ENCODE measurements at places on chromosomes 1 and 21.

DNA sequence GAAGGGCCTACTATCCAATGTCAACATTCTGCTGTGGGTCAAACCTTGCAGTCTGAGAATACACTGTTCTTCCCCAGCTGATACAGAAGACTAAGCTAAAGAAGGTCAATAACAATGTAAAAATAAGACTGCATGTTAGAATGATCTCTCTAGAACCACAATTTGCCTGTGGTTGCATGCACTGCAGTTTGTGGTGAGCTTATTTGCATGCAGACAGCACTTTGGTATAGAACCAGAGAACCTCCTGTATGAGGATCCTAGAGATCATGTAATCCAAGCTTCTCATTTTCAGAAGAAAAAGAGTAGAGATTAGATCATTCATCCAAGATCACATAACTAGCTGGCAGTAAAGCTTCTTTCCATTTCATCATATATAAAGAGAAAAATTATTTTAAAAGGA is 15.8 kb downstream of the SYNJ1 start:
- no peak for DNase-seq

DNA sequence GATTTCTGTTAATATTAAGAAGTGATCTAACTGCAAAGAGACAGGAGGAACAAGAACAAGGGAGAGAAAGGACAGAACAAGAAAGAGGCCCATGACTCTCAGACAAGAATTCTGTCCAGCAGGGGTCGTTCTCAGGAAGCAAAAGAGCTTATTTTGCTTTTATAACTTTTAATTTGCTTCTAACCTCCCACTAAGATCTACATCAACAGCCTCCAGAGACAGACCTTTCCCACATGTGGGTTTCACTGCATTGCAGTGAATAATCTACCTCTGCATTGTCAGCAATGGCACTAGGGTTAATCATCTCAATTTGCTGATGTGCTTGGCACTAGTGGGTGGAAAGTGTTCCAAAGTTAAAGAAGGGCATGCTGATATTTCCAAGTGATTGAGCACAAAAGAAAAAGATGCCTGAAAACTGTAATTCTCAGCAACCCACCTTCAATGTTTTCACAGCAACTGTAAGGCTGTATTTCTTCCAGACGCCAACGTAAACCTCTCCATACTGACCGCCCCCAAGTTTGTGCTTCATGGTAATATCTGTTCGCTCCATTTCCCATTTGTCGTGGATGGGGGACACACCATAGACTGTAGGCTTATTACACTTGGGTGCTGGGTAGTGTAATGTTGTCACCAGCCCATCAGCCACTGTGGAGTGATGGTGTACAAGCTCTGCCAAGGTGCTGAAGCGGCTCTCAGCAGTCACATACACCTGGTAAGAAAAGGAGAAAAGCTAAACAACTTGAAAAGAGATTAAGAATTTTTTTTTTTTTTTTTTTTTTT is 39.5 kb downstream of the TOR3A start:
- no peak for DNase-seq

DNA sequence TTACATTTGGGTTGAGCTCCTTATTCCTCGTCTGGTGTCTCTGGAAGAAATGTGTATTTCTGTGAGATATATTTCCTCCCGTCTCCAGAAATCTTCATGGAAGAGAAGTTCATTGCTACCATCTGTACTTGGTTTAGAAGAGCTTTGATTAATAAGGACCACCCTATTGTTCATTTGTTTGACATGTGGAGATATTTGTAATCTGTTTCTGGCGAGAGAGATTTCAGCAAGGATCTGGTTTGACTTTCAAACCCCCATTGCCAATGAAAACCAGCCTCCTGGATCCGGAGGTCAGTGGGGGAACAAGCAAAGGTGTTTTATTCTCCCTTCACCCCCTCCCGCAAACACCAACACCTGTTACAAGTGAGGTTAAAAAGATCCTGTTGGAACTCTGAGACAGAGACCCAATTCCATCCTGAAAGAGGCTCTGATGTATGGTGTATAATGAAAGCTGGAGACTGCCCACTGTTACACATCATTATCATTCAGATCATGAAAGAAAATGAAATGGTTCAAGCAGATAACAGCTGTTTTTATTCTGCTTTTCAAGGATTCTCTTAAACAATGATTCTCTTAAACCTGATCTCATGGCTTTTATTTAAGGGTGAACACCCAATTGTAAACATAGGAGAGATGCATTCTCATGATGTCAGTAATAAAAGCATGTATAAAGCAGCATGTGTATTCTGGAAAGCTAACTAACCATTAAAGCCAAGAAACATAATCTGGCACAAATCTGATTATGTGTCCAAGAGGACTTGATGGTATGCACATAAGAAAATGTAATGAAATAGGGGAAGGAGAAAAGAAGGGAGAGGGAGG is 393.5 kb upstream of the ADGRL2 start:
- no peak for DNase-seq

DNA sequence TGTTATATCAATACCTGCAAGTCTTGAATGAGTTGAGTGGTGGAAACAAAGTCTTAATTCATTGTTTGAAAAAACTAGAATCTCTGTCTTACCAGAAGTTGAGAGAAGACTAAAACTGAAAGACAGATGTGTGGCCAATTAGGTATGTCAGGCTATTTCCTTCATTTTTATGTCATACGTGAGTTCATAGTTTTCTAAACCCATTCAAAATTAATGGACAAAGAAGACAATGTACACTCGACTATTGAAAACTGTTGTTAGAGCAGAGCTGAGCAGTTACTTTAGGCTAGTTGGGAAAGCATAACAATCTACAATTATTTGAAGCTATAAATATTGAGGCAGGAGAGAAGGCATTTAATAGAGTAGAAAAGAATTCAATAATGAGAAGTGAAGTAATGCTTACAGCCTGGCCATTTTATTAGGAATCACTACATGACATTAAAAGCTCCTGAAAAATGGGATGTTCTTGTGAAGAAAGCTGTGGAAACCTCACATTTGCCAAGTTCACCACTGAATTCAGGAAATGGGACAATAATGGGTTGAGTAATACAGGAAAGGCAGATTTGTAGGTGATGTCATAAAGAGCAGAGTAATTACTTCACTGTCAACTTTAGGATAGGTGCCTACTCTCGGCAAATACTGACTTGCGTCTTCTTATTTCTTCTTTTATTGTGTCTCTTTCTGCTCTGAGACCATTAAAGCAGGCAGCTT is 204.4 kb downstream of the PLA2G4A start:
- no peak for DNase-seq

DNA sequence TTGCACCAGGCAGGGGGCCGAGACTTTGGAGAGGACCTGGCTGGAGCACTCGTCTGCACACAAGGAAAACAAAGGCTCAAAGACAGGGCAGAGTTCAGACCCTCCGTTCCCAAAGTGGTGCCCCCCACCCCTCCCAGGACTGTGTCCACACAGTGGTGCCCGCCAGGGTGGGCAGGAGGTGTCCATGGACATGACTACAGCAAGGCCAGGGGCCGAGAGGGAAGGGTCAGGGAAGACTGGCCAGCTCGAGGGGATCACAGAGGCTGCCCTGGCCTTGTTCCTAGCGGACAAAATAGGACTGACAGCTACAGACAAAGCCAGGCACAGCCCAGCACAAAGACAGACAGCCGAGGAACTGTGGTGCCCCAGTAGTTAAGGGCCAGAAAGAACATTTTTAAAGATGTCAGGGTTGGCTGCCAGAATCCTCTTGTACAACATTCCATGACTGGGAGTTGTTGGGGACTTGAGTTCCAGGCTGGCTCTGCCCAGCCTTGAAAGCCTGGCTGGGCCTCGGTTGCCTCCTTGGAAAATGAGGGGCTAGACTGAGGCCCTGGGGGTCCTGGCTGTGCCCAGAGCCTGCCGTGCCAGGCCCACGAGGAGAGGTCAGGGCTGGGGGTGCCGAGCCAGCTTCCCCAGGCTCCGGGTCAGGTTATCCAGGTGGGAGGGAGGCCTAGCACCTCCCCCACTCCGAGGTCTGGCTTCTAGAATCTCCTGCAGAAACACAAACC is 63.7 kb downstream of the SLX9 start:
- no peak for DNase-seq

- no peak for DNase-seq
These were observed 65.6 kb downstream of the UCHL5 start for GRCh38 chr1:192993426-192994085.

GRCh38 chr21:18170829-18171228 is 73.8 kb upstream of the CHODL start:
- no peak for DNase-seq

DNA sequence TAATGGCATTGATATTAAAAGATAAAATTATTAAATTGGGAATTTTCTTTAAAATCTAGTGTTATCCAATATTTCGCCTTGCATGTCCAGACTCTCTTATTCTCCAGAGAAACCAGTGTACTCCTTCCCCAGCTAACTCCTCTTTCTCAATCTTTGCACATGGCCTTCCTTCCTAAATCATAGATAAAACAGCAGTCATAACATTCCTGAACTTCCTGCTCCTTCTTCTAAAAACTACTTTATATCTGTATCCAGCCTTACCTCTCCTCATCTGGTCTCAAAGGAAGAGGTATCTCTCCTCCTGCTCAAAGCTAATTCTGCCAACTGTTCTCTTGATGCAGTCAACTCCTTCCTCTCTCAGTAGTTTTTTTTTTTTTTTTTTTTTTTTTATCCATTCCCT is 39.5 kb upstream of the NEK7 start:
- no peak for DNase-seq

DNA sequence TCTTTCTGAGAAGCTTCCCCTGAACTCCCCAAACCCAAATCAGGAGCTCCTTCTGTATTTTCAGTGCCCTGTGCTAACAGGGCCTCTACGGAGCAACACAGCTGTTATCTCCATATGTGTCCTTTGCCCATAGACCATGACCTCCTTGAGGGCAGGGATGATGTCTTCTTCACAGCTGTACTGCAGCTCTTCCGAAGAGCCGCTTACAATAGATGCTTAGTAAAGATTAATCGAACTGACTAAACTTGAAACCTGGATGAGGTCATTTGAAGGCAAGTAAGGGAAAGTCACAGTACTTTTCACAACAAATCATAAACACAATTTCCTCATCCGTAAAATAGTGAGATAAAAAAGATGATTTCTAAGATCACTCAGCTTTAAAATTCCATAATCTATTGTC is 4.4 kb upstream of the KCNN3 start:
- DNase-seq, result no peak

DNA sequence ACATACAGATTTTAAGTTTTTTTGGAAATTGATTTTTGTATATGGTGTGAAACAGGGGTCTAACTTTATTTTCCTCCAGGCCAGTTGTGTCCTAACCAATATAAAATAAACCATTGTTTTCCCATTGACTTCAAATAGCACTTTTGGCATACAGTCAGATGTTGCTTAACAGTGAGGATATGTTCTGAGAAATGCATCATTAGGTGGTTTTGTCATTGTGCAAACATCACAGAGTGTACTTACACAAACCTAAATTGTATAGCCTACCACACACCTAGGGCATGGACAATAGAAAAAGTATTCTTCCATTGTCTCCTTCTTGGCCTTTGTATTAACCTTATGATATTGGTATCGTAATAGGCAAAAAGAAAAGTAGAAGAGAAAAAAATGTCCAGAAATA is 37.4 kb upstream of the DISP1 start:
- no peak for DNase-seq

DNA sequence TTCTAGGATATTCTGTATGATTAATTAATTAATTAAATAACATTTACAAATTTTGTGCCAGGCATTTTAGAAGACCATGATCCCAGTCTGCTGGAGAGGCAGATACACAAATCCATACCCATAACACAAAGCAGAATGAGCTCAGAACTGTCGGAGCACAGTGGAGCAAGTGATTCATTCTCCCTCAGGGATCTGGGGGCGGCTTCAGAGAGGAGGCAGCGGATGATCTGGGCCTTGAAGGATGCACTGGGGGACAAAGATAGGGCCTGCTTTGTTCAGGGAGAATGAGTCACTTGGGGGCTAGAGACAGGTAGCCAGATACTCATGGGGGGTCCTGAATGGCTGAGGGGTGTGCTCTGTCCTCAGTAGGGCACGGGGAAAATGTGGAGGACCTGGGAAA is 50.9 kb upstream of the TRABD2B start:
- DNase-seq, result no peak

GRCh38 chr1:111309690-111310089 is 19.0 kb downstream of the CHIA start:
- no peak for DNase-seq

DNA sequence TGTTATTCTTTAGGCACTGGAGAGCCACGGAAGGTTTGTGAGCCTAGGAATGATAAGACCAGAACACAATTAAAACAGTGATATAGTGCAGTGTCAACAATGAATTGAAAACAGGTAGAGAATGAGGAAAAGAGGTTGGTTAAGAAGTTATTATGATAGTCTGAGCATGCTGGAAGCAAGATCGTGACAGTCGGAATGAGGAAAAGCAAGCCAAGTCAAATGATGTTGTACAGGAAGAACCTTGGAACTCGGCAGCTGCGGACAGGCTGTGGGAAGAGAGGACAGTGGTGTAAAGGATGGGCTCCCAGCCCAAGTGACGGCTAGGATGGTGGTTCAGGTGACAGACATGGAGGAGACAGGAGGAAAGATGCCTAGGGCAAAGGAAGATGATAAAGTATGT is 25.6 kb downstream of the MTARC1 start:
- DNase-seq, result no peak

- no peak for DNase-seq
These were observed 1.7 kb downstream of the NFASC start for GRCh38 chr1:204872262-204872881.

- DNase-seq, result no peak
These were observed 24.4 kb downstream of the OR10R2 start for GRCh38 chr1:158496374-158496773.

GRCh38 chr1:181794332-181794731 is 267.2 kb downstream of the ZNF648 start:
- no peak for DNase-seq

- DNase-seq, result no peak
These were observed 405.1 kb upstream of the ADAMTS5 start for GRCh38 chr21:27371975-27372331.

GRCh38 chr1:15330028-15330427 is 79.7 kb upstream of the EFHD2 start:
- DNase-seq, result no peak

DNA sequence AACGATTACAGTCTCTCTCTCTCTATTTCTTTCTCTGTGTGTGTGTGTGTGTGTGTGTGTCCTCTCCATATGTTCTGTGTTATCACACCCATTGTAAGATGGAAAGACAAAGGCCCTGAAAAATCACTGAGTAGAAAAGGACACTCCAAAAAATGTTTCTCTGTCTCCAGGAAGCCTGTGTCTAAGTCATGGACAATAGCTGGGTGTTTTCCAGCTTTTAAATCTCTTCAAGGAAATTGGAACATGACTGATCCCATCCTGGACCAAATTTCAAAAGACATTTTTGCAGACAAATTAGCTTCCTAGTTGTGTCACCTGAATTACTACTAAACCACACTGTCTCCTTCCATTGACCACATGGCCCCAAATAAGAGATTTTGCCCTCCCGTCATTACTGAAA is 31.0 kb upstream of the LMX1A start:
- DNase-seq, result no peak

GRCh38 chr1:157245823-157246222 is 107.6 kb upstream of the ETV3 start:
- DNase-seq, result no peak
